Stimulated activated CD4-positive, alpha-beta T cell treated with anti-CD3 and anti-CD28 coated beads, Interleukin-1b, Interleukin-23, amount 100 ng/mL, for 1 hour (primary cell): ENCODE measurements at places on chromosomes 12 and 14.

GRCh38 chr14:96497586-96497985 lies 4.6 kb upstream of the PAPOLA start:
- DNase-seq, result no peak

DNA sequence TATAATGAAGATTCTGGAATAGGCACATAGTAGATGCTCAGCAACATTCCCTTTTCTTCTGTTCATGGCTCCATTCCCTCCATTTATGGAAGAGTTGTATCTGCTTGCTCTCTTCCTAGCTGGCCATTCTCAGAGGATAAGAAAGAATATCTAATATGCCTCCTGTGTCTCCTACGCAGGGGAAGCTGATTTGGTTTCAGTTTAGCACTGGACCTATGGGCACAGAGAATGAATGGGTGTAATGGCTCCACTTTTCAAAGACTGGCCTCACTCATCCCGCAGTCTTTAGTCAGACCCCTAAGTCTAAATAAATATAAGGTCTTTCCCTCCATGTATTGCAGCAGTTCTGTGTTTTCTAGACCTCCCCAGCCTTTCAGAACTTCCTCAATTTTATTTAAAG lies 2.0 kb downstream of the PKP2 start:
- DNase-seq, result no peak

DNA sequence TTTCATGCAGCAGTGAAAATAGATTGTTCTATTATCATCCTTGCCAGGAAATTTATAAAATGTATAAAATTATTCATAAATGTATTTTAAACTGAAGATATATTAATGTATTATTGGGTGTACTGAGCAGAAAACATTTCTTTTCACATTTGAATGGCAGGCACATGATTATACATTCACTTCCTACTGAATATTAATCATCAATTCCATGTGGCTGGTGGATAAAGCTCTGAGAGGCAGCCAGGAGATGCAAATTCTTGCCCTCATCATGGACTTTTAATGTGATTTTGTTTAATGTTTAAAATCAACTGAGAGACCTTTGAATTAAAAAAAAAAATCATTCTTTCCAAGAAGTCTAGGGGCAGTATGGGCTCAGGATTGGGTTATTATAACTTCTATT lies 40.8 kb downstream of the ANO6 start:
- no peak for DNase-seq

GRCh38 chr14:52873694-52874093 lies 77.2 kb downstream of the FERMT2 start:
- no peak for DNase-seq

GRCh38 chr14:31419967-31420318 lies 407 bp downstream of the HEATR5A start:
- no peak for DNase-seq

DNA sequence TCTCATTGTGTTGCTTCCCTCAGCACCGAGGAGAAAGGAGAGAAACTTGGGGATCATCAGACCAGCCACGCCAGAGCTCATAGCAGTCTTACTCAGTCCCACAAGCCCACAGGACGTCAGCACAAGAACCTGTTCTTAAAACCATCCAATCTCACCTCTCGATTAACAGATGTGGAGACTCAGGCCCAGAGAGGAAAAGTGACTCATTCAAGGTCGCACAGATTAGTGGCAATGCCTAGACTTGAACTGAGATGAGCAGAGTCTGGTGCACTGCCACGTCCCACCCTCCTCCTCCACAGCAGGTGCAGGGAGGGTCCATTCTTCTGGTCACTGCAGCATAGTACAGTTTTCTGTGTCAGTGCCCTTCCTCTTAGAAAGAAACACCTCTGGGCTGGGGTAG lies 154.9 kb upstream of the PZP start:
- no peak for DNase-seq

DNA sequence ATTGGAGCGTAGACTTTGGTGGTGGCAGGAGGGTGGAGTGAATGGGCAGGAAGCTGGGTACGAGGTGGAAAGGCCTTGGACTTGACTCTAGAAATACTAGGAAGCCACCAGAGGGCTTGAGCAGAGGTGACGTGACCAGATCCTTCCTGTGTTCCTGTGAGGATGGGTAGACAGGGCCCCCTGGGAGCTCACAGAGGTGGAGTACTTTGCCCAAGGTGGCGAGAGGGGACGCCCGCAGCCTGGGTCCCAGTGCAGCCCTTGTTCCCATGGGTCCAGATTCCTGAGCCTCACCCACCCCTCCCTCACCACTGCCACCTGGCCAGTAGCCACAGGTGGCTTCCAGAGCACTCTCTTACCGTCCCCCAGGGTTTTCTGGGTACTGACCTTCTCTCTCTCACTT lies 89.8 kb downstream of the KIF26A start:
- DNase-seq, result no peak

DNA sequence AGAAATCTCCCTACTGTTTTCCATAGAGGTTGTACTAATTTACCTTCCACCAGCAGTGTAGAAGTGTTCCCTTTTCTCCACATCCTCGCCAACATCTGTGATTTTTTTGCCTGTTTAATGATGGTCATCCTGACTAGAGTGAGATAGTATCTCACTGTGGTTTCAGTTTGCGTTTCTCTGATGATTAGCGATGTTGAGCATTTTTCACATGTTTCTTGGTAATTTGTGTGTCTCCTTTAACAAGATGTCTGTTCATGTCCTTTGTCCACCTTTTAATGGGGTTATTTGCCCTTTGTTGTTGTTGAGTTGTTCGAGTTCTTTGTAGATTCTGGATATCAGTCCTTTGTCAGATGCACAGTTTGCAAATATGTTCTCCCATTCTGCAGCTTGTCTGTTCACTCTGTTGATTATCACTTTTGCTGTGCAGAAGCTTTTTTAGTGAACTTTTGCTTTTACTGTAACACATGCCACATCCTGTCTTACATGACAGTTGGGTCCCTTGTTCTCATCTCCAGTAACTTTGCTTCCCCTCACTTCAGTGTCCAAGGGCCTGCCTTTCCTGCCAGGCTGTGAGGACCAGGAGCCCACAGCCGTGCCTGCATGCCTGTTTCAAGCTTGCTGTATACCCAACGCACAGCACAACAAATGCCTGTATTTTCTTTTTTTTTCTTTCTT lies 64.9 kb downstream of the SPRING1 start:
- no peak for DNase-seq

GRCh38 chr14:67645414-67645813 lies 25.7 kb downstream of the ARG2 start:
- DNase-seq, result no peak

GRCh38 chr12:82225871-82226270 lies 132.3 kb downstream of the CCDC59 start:
- no peak for DNase-seq

- no peak for DNase-seq
Observed at GRCh38 chr12:50174971-50175715, 8.0 kb upstream of the CERS5 start.

DNA sequence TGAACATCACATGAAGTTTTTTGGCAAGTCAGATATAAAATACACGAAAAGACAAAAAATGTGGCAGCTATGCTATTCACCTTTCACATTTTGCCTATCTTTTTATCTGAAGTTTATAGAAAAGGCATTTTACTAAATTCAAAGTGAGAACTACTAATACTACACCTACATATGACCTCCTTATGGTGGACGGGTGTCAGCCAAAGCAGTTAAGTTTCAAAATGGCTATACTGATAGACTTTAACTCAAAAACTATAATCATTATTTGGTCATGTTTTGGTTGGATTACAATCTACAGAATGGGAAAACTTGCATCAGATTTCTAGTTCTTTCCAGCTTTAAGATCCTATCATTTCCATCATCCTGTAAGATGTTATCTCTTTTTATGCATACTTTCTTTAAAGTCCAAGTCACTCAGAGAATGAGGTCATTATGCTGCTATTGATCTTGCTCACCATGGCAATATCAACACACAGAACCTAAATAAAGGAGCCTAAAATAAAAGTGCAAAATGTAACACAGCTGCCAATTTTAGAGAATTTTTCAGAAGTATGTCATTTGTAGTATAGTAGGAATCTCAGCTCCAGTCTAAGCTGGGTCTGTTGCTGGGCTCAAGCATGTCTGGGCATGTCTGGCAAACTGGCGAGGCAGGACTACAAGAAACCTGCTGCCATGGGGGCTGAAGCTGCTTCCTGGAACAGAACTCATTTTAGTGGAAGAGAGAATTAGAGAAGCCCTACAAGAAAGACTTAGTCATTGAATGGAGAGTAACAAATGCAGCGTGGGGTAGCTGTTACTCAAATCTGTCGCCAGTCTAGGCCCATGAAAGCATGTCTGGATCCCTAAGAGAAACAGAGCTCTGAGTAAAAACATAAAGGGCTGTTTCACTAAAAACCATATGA lies 7.6 kb upstream of the AEBP2 start:
- no peak for DNase-seq

GRCh38 chr12:91695964-91696363 lies 449.7 kb downstream of the BTG1 start:
- DNase-seq, result no peak

GRCh38 chr12:30706476-30706875 lies 10.8 kb upstream of the IPO8 start:
- no peak for DNase-seq

DNA sequence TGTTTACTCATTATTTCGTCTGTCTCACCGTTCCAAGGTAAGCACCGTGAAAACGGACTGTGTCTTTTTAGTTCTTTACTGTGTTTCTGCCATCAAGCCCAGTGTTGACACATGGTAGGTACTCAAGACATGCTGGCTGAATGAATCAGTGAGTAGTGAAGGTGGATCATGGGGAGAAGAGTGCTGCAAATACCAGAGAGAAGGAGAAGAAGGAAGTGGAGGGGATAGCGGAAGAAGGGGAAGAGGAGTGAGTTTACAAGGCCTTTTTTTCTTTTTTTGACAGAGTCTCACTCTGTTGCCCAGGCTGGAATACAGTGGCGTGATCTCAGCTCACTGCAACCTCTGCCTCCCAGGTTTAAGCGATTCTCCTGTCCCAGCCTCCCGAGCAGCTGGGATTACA lies 54.6 kb downstream of the ETV6 start:
- DNase-seq, result no peak

DNA sequence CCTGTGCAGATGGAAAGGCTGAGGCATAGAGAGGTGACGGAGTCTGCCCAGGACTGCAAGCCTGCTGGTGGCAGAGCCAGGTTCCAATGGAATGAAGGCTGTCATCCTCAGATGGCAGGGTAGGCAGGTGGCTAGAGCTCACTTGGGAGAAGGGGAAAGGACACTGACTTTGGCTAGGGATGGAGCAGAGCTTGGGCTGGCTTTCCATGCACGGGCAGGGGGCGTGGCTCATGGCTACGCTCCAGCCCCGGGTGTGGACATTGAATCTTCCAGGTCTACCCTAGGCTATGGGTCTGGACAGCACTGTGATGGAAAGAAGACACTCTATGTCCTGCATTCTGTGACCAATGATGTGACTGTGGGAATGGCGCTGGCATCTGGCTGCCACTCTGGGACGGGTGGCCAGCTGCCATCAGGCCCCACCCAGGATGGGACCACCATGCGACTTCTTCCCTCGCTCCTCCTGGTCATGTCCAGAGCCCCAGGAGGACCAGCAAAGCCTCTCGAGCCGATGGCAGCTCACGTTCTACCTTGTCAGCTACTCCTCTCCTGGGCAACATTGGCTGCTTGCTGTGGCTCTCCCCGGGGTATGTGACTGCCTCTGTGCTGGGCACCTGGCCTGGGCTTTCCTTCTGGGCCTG lies 398.7 kb downstream of the TMEM121 start:
- no peak for DNase-seq

GRCh38 chr12:70719071-70719470 lies 81.8 kb upstream of the PTPRB start:
- DNase-seq, result no peak

DNA sequence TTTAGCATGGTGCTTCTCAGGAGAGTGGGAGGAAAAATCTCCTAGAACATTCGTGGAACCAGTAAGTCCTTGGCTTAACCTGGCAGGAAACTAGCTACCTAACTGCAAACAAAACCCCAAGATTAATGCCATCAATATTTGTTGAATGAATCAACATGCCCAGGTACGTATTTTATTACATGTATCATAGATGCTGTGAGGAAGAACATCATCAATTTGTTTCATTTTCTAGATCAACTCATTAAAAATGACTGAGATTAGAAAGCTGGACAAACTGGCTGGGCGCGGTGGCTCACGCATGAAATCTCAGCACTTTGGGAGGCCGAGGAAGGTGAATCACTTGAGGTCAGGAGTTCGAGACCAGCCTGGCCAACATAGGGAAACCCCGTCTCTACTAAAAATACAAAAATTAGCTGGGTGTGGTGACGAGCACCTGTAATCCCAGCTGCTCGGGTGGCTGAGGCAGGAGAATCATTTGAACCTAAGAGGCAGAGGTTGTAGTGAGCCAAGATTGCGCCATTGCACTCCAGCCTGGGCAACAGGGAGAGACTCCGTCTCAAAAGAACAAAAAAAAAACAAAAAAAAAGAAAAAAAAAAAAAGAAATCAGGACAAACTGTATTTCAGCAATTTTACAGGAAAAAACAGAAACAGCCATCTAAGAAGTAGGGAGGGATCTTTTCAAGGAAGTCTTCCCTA lies 88.7 kb downstream of the NTN4 start:
- DNase-seq, result no peak

DNA sequence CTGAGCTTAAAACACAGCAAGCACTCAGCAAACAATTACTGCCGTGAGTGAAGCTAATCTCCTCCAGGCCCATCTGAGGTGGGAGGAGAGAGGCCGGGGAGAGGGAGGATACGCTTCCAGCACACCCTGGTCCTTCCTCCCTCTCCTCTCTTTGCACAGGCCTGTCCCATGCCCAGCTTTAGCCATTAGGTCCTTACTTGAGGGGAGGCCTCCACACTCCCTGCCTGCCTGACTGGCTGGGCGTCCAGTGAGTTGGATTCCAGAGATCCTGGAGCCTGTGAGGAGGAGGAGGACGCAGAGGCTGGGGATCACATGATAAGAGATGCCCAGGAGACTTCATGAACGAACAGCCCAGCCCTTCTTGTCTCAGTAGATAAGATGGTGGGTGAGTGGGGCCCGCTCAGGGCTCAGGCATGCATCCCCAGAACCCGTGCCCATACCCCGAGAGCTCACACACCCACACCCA lies 65.1 kb upstream of the NCOR2 start:
- DNase-seq, result no peak

DNA sequence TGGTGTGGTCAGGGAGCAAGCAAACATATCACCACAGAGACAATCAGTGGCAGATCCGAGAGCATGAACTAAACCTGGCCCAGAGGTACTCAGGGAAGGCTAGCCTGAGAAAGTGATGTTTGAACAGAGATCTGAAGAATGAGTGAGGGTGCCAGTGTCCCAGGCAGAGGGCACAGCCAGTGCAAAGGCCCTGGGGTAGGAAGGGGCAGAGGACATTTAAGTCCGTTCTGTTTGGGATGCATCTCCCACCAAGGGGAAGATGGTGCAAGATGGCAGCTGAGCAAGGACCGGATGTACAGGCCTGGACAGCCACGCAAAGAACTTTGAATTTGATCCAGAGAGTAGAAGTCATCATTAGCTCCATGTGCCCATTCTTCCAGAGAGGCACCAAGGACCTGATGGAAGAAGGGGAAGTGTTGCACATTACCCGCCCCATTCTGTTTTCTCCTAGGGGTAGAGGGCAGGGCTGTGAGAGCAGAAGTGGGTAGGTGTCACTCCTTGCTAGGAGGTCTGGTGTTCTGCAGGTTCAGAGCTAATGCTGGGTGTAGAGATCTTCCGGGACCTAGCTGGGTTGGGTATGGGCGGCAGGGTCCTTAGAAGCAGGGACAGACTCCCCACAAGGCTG lies 3.9 kb downstream of the DTX1 start:
- no peak for DNase-seq

GRCh38 chr14:92093320-92093719 lies 13.1 kb downstream of the ATXN3 start:
- no peak for DNase-seq

GRCh38 chr12:102702447-102703114 lies 214.5 kb downstream of the PAH start:
- DNase-seq, result no peak

- DNase-seq, result no peak
Observed at GRCh38 chr12:53118751-53119300, 15.5 kb downstream of the SOAT2 start.

GRCh38 chr12:82554529-82554928 lies 132.2 kb upstream of the TMTC2 start:
- no peak for DNase-seq
